ENCODE measurements at places on chromosomes 3 and 15.

DNA sequence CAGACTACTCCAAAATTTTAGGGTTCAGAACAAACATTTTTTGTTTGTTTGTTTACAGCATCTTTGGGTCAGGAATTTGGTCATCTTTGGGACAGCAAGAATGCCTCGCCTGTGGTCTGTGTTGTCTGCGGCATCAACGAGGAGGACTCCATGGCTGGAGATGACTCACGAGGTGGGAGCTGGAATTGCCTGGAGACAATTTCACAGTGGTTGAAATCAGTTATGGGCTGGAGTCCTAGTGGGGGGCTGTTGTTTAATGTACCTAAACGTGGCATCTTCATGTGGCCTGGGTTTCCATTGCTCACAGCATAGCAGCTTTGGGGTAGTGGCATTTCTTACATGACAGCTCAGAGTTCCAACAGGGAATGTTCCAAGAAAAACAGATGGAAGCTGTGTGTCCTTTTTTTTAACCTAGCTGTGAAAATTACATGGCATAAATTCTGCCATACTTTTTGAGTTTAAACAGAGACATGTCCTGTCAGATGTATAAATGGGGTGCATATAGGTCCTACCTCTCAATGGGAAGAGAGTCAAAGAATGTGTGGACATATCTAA lies 507.3 kb upstream of the CBLB start:
- DNase-seq = no peak

- no peak for DNase-seq
Observed at GRCh38 chr3:2706144-2706835, 403.9 kb downstream of the IL5RA start.

- no peak for DNase-seq
Observed at GRCh38 chr15:42157381-42157780, 945 bp upstream of the PLA2G4F start.

GRCh38 chr3:14377838-14378169 lies 24.6 kb upstream of the SLC6A6 start:
- DNase-seq = no peak

GRCh38 chr15:68637767-68638404 lies 59.1 kb downstream of the CORO2B start:
- no peak for DNase-seq

GRCh38 chr3:170467571-170468147 lies 49.0 kb downstream of the CLDN11 start:
- no peak for DNase-seq

DNA sequence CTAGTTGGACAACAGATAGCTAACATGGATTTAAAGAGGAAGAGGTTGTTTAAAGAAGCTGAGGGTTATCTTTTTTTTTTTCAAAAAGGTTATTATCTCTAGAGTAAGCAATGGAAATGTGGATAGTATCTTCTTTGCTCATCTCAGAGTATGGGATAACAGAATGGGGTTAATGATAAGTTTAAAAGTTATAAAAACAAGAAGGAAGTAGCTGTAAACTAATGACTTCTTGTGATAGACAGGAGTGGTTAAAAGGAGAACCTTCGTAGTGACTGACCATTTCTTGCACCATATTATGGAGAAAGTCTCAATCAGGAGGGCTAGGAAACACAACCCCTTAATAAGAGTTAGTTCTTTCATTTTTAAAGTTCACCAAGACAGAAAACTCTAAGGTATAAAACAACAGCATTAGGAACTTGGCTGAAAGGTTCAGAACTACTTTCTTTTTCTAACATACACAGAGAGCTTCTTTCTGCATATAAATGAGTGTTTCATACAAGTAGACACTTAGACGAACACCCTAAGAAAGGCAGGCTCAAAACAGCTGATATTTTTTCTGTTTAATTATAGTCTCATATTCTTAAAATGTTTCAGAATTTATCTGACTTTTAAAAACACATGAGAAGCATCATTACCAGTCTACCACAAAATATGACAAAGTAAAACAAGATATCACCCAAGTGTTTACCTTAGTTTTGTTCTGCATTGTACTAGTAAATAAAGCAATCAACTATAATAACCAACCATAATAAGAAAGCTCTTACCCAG lies 140.0 kb downstream of the MEIS2 start:
- no peak for DNase-seq

DNA sequence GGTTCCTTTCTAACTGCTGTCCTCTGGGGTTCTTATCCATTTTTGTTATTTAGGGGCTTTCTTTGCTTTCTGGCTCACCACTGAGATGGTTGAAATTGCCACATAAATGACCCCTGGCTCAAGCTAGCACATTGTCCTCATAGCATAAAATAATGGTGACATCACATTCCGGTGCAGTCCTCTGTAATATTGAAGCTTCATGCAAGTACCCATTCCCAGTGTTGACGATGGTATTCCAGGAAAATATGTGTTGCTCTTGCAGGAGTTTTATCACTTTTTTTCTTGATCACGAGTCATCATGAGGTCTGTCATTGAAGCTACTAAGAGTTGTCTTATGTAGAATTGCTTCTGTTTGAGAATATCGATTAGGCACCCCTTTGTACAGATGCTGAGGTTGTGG lies 56.1 kb downstream of the CRTC3 start:
- DNase-seq = no peak

GRCh38 chr15:74293021-74293810 lies 57.1 kb downstream of the CCDC33 start:
- no peak for DNase-seq

- no peak for DNase-seq
Observed at GRCh38 chr3:160695915-160696327, 19.0 kb downstream of the ARL14 start.

DNA sequence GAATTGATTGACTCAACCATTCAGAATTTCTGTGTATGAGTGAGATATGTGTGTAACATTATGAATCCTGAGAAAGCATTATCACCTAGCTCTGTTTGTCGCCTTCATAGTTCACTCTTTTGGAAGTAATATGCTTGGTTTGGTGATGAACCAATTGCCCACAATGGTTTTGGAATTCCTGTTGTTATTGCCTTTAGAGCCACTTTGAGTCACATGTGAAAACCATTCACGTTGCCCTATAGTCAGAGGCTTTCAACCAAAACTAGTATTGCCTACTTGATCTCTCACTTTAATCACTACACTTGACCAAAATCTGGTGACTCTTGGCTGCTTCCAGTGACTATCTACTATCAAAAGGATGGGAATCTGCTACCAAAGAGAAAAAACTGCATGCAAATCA lies 78.2 kb upstream of the FLNB start:
- no peak for DNase-seq

GRCh38 chr15:69976366-69976994 lies 121.2 kb downstream of the TLE3 start:
- DNase-seq = peak; percentile 64

- no peak for DNase-seq
Observed at GRCh38 chr15:29107971-29108645, 161.5 kb downstream of the NSMCE3 start.

GRCh38 chr3:191356631-191357439 lies 26.5 kb upstream of the UTS2B start:
- no peak for DNase-seq

DNA sequence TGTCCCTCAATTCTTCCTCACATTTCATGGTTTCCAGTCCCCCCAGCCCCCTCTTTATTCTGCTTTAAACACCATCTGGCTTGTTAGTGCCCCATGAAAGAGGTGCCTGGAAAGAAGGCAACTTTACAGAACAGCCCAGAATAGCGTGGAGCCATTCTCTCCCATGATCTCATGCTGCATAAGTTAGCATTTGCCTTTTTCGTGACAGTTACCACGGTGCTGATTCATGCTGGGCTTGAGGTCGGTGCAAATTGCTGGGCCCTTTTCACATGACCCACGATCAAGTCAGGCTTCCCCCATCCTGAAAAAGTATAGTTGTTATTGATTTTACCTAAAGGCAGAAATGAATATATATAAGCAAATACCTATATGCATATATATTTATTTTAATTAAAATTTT lies 29.6 kb downstream of the SQOR start:
- DNase-seq = no peak

DNA sequence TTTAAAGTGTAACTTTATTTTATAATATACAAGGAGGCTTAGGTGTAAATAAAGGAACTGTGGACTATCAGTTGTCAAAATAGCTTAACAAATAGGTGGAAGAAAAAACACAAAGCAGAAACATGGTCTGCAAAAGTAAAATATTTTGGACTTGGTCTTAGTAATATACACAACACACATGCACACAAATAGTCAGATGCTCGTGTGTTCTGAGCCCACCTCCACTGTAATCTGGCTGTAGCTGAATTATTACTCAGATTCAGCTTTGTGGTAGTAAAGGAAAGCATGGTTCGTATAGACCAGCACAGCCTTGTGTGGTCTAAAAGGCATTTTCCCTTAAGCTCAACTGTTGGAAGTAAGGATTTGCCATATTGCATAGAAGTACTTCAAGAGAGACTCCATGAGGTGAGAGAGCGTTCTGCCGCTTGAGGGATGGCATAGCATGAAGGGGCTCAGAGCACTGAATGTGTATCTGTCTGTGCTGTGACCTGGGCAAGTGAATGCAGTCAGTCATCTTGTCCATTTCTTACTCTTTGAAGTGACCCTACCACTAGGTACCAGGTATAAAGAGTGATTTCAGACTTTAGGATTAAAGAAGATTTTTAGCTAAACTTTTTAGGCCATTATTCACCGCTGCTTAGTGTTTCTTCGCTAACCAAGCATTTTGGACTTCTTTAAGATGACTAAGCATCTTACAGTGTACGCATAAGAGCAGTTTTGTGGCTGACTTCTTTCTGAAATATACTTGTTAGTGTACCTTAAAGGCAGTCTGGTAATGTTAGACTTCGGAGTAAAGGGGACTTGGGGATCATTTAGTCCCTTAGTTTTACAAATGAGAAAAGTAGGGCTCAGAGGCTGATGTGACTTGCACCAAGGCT lies 15.2 kb downstream of the TPM1 start:
- no peak for DNase-seq

DNA sequence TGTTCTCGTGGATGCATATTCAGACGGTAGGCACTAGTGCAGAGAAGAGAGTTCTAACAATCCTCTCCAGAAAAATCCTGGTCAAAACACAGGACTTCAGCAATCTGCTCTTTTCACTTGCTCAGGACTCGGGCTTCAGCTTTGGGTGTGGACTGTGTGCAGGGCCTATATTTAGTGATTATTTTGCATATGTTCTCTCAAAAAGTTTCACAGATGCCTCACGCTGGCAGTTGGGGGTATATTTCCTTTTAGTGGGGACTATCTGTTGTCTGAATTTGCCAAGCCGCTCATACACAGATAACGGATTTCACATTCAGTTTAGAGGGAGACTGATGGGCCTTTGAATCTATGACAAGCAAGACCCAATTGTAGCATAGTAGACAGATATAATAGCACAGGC lies 54.4 kb upstream of the LRRN1 start:
- DNase-seq = no peak

DNA sequence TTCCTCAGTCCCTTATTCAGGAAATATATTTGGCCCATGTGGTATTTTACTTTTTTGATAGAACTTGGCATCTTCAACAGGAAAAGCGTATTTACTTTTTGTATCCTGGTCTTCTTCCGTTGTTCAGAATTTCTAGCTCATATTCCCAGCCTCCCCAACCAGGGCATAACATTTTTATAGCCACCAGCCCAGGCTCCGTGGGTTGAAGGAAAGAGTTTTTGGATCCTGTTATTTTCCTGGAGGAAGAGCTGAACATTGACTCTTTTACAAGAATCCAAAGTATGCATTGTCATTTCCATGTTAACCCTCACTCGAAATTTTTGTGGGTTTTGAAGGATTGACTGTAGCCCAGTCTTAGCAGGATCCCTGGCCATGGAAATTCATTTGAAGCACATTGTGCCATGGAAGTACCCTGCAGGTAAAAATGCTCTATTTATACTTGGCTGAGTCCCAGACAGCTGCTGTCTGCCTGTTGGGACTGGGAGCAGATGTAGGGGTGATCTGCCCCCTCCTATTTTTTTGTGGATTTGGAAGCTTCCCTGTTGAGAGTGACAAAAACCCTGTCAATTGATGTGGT lies 98.8 kb downstream of the AKAP13 start:
- no peak for DNase-seq

- peak; percentile 42 for DNase-seq
Observed at GRCh38 chr3:172511783-172512762, 11.2 kb downstream of the TNFSF10 start.

GRCh38 chr3:171358181-171358880 lies 101.9 kb downstream of the TNIK start:
- DNase-seq = no peak

- DNase-seq = no peak
Observed at GRCh38 chr15:63035253-63035652, 7.3 kb upstream of the TPM1 start.

DNA sequence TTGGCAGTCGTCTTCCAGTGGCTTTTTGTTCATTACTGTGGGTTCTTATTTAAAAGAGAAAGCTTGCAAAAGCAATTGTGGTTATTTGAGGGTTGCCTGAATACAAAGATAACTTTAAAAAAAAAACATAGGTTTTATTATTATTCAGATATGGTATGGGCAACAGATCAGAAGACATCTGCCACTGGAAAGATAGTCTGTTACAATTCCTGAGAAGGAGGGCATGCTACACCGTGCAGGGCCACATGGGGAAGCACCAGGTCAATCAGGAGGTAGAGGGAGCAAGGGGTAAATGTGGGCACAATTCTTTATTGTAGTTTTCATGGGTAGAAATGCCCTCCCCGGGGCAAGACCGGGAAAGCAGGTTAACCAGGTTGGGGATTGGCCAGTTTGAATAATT lies 46.5 kb downstream of the BBS4 start:
- DNase-seq = no peak

DNA sequence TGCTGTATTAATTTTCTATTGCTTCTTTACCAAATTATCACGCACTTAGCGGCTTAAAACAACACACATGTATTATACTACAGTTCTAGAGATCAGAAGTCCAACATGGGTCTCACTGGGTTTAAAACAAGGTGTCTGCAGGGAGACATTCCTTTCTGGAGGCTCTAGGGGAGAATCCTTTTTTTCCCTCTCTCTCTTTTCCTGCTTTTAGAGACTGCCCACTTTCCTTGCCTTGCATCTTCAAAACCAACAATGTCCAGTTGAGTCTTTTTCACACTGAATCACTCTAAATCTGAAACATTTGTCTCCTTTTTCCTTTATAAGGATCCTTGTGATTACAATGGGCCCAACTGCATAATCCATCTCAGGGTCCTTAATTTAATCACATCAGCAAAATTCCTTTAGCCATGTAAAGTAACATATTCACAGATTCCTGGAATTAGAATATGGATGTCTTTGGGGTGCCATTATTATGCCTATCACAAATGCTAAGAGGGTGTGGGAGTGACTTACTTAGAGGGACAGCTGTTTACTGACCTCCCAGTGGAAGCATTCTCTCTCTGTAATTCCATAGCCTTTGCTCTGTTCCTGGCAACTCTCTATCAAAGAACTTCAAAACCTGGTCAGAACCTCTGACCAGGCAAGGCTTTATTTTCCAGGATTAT lies 21.8 kb downstream of the CD200 start:
- DNase-seq = no peak

DNA sequence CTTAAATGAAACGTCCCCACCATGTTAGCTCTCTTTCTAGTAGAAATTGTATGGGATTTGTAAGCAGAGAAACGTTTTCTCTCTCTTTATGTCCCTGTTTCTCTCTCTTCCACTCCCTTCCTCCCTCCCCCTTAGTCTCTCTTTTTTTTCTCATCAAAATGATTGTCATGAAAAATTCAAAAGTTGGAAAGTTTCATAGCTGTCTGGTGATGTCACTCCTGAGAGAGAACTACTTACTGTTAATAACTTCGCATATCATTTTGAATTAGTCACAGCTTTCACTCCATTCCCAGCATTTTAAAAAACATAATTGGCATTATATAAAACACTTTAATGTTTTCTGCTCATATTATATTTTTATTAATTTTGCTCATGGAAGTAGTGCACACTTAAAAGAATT lies 331.1 kb downstream of the C3orf38 start:
- no peak for DNase-seq

- DNase-seq = no peak
Observed at GRCh38 chr15:35309886-35310285, 224.8 kb upstream of the NANOGP8 start.

Data from stimulated activated naive CD4-positive, alpha-beta T cell (primary cell).